ENCODE measurements at places on chromosomes 1 and 21.

GRCh38 chr1:33468967-33469366, 3.5 kb upstream of the ZSCAN20 start:
- DNase-seq, result no peak

DNA sequence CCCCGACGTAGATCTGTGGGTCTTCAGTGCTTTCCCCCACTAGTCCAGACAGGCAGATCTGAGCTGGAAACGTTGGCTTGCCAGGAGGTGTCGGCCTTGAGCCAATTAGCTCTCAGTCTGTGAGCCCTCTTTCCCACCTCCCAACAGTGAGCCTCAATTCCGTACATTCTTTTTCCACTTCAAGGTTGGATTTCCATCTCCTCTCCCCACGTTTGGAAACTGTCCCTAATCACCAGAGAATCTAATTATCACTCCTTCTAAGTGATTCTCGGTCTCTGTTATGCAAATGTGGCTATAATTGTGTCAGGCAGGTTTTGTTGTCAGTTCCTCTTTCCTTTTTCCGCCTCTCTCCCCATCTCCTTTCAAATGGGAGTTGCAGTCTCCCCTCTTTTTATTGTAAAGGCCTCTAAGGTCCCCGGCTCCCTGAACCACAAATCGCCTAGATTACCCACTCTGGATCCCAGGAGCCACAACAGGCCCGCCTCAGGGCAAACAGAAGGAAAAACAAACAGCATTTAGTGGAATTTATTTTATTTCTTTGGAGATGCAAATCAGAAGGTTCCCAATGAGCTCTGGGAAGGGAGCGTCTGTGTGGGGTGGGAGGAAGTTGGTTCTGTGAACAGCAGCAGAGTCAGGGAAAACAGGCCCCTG, 29.4 kb upstream of the LRRN2 start:
- no peak for DNase-seq

DNA sequence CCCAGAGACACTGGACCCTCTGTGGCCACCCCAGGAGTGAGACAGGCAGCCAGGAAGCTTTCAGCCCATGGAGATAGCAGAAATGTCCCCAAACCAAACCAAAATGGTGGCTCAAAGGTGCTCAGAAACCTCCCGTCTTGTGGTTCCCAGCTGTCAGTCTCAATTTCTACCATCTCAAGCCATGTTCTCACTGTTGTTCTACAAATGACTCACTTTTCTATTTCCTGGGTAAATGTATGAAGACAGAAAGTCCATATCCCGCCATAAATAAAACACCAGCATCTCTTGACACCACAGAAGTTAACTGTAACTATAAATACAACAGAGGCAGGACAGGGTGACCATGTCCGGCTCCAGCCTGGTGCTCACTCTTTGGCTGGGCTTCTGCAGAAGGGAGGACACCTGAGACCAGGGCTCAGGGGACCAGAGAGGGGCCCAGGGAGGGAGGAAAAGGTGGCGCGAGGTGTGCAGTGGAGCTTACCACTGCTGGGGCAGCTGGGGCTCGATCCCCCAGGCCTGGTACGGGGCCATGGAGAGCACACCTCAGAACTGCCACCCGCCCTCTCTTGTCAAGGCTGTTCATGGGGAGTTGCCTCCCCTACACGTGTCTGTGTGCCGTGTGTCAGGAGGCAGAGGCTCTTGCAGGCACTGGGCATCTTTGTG, 43.6 kb downstream of the EPHB2 start:
- no peak for DNase-seq

GRCh38 chr1:34774957-34775356, 6.1 kb upstream of the GJB3 start:
- DNase-seq, result no peak

DNA sequence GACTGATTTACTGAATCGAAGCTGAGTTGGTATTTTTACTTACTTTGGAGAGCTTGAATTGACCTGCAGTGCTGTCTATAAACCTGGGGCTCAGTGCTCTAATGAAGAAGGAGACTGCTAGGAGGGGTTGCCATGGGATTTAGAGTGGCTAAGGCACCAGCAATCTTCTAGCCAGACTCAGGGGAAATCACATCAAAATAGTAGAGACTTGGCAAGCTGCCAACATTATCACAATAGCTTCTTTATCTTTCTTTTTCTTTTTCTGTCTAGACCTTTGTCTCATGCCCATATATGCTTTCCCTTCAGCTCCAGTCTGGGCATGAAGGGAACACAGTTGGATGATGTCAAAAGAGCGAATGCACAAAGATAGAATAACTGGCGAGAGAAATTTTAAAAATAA, 301.1 kb upstream of the DPYD start:
- no peak for DNase-seq

- no peak for DNase-seq
Observed at GRCh38 chr1:210294999-210295745, 33.5 kb upstream of the HHAT start.

- no peak for DNase-seq
Observed at GRCh38 chr1:57206038-57206437, 217.8 kb downstream of the DAB1 start.

DNA sequence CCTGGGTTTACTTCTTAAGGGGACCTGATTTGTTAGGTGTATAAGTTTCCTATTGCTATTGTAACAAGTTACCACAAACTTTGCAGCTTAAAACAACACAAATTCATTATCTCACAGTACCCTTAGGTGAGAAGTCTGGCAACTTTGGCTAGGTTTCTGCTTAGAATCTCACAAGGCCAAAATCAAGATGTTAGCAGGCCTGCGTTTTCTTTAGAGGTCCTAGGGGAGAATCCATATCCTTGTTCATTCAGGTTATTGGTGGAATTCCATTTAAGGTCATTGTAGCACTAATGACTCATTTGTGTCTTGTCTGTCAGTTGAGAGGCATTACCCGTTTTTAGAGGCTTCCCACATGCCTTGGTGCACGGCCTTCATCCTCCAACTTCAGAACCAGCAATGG, 8.2 kb upstream of the SH2D1B start:
- DNase-seq, result no peak

DNA sequence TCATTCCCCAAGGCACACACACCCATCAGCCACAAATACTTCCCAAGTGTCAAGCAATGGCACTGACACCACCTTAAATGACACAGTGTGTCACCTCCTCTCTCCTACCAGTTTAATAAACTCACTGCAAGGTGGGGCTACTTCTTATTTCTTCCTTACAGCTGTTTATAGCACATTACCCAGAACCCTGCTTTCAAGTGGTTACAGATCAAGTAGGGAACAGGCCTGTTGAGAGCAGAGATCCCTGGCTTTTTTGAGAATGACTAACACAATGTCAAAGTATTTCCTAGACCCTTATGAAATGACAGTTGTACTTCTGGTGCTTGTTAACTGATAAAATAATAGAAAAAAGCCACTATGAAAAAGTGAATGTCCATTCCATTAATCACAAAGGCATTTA, 19.8 kb downstream of the ZBTB17 start:
- DNase-seq, result no peak

DNA sequence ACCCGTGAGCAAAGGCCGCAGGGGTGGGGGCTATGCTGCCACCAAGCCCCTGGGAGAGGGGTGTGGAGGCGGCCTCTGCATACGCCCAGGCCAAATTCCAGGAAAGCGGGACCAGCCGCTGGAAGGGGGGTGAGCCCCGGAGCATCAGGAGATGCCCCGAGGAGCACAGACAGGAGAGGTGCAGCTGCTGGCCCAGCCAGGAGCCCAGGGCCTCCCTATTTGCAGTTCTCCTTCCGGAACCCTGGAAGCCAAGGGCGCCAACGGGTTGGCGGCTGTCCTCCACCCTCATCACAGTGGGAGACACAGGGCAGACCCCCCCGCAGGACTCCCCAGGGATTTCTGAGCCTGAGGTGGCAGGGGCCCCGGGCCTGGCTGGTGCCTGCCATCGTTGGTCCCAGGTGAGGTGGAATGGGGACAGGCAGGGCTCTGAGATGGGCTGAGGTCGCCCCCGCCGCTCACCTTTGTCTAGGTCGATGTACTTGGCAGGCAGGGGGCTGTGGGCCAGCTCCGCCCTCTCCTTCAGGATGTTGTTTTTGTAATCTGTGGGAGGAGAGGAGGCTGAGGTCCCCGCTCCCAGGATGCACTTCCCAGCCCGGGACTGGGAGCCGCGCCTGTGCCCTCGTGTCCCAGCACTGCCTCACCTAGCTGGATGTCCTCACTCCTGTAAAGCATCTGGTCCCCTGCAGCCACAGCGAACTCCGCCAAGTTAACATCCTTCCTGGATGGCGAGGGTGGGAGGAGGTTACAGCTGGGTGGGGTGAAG, 4.4 kb upstream of the DVL1 start:
- no peak for DNase-seq

- DNase-seq, result no peak
Observed at GRCh38 chr1:183019860-183020259, 3.4 kb upstream of the LAMC1 start.

- DNase-seq, result no peak
Observed at GRCh38 chr1:97685360-97685759, 235.5 kb downstream of the DPYD start.

GRCh38 chr1:231421546-231421970, 529 bp downstream of the EGLN1 start:
- DNase-seq, result peak; percentile 46

DNA sequence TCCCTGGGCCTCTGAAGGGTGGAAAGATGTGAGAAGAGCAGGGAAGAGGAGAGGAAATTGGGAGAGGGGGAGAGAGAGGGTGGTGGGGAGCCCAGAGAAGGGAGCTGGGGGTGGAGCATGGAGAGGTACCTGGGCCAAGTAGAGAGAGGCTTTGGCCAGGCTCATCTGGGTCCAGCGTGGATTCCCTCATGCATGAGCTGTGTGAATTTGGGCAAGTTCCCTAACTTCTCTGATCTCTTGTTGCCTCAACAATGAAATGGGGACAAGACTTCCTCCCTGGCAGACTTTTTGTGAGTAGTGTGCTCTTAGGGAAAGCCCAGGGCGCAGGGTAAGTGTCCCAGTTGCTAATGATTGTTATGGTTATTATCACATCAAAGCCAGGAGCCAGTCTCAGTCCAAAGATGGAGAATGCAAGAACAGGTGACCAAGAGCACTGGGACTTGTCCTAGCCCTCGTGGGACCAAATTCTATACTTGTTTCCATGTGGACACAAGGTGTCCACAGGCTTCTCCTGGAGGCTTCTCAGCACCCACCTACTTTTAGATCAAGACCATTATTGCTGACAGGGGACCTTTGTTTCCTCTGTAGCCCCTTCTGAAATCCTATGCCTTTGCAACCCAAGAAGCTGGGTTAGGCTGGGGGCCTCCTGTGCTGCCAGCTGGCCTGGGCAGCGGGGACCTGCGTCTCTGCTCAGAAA, 13.9 kb downstream of the IL6R start:
- DNase-seq, result no peak

DNA sequence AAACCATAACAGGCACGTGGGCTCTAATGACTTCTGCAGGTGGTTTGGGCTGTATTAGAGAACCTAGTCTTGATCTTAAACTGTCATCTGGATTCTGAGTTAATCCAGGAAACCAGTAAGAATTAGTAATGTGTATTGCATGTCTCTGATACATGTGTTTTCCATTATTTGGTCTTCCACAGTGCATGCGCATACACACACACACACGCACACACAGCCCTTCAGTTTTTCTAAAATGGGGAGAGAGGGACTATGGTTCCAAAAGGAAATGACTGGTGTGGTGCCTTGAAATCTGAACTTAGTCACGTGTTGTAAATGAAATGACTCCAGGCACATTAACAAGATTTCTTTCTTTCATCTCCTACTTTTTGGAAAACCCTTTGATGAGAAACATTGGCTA, 67.6 kb downstream of the OLFML2B start:
- no peak for DNase-seq

- DNase-seq, result peak; percentile 28
Observed at GRCh38 chr1:224922404-224923164, 6.9 kb upstream of the DNAH14 start.

- DNase-seq, result no peak
Observed at GRCh38 chr1:33050221-33051076, 13.8 kb upstream of the AK2 start.

DNA sequence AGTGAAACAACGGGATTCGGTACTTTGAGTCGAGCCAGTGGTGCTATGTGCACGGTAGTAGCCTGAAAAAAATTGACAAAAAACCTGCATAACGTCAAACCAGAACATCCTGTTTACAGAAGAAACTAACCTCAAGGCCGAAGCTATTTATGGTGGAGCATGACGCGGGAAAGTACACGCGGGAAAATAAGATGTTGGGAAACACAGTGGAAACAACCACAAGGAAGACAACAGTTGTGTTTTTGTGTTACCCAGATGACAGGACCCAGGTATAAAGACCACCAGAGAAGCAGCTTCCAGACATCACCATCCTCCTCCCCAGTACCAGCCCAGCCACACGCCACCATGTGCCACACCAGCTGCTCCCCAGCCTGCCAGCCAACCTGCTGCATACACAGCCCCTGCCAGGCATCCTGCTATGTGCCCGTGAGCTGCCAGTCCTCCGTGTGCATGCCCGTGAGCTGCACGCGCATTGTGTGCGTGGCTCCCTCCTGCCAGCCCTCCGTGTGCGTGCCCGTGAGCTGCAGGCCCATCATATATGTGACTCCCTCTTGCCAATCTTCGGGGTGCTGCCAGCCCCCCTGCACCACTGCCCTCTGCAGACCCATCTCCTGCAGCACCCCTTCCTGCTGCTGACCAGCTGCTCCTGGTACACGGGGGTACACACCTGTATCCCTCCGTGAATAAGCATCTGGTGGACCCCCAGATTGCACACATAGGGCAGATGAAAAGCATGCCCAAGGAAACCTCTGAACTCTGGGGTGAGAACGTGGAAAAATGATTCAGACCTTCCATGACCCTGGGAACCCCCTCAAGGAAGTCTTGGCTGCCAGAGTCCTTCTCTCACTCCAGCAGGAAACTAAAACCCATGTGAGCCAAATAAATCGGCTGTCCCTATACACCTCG, at the start of gene KRTAP12-3:
KRTAP12-3 (plus strand) TSS at position 298 of the 906 bp plus-strand sequence; CDS start at position 346, 48 bp downstream.
- DNase-seq, result peak; percentile 81

- no peak for DNase-seq
Observed at GRCh38 chr1:67816506-67816905, 16.8 kb downstream of the GNG12 start.

- no peak for DNase-seq
Observed at GRCh38 chr1:179545321-179545720, 30.4 kb downstream of the NPHS2 start.

GRCh38 chr1:159921700-159922504, 3.4 kb downstream of the TAGLN2 start:
- DNase-seq, result peak; percentile 77

GRCh38 chr21:15352009-15352408, 287.2 kb upstream of the NRIP1 start:
- no peak for DNase-seq

DNA sequence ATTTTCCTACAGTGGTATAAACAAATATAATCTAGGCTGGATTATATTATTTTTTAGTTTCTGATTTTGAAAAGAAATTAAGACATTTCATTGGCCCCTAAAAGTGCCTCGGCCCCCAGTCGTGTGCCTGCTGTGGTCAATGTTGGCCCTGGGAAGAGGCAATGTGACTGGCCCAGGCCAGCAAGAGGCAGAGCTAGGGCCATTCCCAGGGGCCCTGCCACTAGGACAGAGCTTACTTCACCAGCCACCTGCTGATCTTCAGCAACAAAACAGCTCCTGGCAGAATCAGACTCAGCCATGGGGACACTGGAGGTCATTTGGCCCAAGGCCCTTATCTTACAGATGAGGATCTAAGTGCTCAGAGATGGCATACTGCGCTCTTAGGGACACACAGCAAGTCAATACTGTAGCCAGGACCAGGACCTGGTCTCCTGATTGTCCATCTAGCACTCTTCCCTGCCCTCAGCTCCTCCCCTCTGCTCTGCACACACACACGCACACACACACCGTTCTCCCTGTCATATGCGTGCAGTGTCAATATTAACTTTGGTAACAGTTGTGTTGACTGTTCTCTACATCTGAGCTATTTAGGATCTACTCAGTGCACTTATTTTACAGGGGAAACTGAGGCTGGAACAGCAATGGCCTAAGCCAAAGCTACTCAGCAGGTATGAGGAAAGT, 16.6 kb upstream of the KLHDC7A start:
- no peak for DNase-seq
